ENCODE measurements at places on chromosomes 1 and 21. TPM values are rescaled to one million over a fixed set of nuclear protein-coding genes. Genes with fewer than 3 reads are reported as not detected.

DNA sequence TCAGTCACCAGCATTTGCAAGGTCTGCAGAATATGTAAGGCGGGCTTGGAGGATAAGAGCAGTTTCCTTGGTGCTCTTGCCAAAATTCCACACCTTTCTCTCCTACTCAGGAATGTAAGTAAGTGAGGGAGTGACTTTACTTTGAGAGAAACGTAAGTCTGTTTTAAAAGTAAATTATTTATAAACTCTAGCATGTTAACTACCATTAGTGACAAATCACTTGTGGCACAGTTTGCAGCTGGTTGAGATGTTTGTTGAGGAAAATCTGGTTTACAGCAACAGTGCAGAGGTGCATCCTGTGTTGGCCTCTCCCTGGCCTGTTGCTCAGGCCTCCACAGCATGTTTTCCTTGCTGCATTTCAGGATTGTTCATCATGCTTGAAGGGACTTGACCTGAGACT lies 8.5 kb downstream of the CGN start:
- peaks cover 10% of the 10 kb centered on the region for H3K36me3 ChIP-seq
- H3K27ac ChIP-seq: peak overlapping the region; percentile 90
- no peak for DNase-seq
- no peaks in the 10 kb centered on the region for H3K27me3 ChIP-seq
- peaks cover 28% of the 10 kb centered on the region for H3K4me1 ChIP-seq
- no peak overlapping the region for H3K4me3 ChIP-seq

DNA sequence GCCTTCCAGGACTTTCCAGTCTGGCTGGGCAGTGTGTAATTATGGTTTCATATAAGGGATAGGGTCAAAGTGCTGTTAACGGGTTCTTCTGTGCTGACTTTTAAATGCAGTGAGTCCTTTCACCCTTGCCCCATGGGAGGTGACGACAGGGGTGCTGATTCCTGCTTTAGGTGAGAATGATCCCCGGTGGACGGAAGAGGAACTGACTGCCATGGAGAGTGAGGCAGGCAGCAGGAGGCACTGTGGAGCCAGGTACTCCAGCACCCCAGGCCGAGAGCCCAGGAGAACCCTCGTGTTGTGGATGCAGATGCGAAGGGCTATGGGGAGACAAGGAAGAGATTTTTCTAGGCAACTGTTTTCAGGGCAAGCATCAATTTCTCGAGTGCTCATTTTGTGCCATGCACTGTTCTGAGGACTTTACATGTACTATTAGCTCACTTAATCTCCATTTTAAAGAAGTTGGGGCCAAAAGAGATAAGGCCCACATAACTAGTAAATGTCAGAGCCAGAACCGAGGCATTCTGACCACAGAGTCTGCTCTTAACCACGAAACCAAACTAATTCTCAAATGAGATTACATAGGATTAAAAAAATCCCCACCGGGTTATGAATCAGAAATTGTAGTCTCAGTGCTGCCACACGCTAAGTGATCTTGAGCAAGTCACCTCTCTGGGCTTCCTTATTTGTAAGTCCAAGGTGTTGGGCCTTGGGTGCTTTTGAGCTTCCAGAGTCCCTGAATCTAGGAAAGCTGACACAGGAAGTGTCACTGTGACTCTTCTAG lies 28.2 kb downstream of the STPG1 start:
- H3K36me3 ChIP-seq: peaks cover 10% of the 10 kb centered on the region
- no peak overlapping the region for H3K4me3 ChIP-seq
- H3K4me1 ChIP-seq: peaks cover 13% of the 10 kb centered on the region
- H3K27ac ChIP-seq: no peak overlapping the region
- H3K27me3 ChIP-seq: no peaks in the 10 kb centered on the region
- no peak for DNase-seq

DNA sequence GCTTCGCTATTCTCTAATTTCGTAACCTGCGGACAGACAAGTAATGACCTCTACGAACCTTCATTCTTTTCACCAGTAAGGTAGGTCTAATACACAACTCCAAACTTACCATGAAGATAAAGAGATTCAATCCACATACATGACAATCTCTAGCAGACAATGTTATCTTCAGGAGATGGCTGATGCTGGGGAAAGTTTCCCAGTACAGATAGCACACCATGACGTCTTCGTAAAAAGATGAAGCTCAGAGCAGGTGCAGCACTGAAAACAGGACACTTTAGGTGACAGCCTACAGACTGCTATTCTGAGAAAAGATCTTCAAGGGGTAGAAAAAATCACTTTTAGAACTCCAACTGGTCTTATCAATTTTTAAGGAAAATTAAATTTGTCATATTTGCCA lies 41.3 kb downstream of the ZNF281 start:
- peaks cover 23% of the 10 kb centered on the region for H3K4me1 ChIP-seq
- no peak overlapping the region for H3K4me3 ChIP-seq
- H3K27ac ChIP-seq: no peak overlapping the region
- no peaks in the 10 kb centered on the region for H3K27me3 ChIP-seq
- no peaks in the 10 kb centered on the region for H3K36me3 ChIP-seq

GRCh38 chr1:7690076-7690475 lies 81.0 kb upstream of the VAMP3 start:
- H3K27me3 ChIP-seq: peaks cover 66% of the 10 kb centered on the region
- DNase-seq: no peak
- H3K4me1 ChIP-seq: peaks cover 2% of the 10 kb centered on the region
- H3K36me3 ChIP-seq: no peaks in the 10 kb centered on the region
- H3K27ac ChIP-seq: no peak overlapping the region
- H3K4me3 ChIP-seq: no peak overlapping the region

- H3K27ac ChIP-seq: no peak overlapping the region
- H3K4me1 ChIP-seq: peaks cover 29% of the 10 kb centered on the region
- no peaks in the 10 kb centered on the region for H3K27me3 ChIP-seq
- no peak for DNase-seq
Observed at GRCh38 chr1:178273707-178274410, 180.0 kb downstream of the RASAL2 start.

DNA sequence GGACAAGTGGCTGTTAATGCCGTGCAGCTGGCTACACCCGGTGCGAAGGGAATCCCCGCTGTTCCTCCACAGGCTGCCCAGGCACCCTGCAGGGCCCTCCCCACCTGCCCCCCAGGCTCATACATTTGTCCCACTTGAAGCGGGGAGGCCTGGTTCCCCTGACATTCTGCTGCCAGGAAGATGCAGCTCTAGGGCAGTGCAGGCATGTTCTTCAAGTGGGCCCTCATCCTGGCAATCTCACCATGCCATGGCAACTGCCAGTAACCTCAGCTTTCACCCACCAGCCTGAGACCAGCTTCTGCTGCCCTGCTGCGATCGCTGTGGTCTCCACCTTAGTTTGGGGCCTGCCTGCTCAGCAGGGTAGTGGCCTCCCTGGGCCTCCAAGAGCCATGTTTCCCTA lies 151.9 kb upstream of the COL6A1 start:
- no peaks in the 10 kb centered on the region for H3K36me3 ChIP-seq
- DNase-seq: no peak
- H3K27me3 ChIP-seq: peaks cover 4% of the 10 kb centered on the region

DNA sequence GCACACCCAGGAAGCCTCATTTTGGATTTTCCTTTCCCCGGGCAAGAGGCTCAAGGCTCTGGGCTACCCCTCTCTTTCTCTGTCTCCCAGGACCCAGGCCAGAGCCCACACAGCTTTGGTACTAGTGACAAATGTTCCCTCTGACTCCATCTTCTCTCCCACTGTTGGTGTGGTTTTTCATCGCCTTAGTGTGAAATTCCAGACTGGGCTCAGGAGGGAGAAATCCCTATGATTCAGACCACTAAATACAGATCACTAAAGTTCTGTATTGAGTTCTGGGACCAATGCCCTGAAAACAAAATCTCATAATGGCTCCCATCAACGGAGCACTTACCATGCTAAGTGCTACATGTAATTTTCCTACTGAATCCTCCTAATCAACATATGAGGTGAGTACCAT lies 26.1 kb downstream of the IQGAP3 start:
- H3K4me3 ChIP-seq: no peak overlapping the region
- H3K27me3 ChIP-seq: no peaks in the 10 kb centered on the region
- peaks cover 7% of the 10 kb centered on the region for H3K4me1 ChIP-seq
- H3K27ac ChIP-seq: no peak overlapping the region
- H3K36me3 ChIP-seq: no peaks in the 10 kb centered on the region

DNA sequence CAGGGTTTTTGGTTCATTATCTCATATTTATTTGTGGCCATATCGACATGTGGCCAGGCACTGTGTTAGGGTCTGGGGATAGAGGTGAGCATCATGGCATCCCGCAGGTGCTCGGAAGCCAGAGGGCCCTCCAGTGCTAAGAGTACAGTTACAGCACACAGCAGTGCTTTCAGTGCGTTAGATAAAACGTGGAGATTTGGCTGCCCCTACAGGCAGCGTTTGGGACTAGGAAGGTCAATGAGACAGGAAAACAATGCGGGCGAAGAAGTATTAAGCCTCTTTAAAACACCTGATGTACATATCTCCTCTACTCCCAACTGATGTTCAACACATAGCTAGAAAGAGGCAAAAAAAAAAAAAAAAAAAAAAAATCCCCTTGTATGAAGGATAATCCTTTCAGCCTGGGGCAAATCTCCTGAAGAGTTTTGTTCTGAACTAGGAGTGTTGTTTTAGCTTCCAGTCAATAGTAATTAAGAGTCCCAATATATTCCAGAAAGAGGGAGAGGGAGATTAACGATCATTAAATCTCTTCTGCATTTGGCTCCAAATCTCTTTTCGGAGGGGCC lies 80.1 kb downstream of the CAPZB start:
- no peak overlapping the region for H3K4me3 ChIP-seq
- H3K27me3 ChIP-seq: no peaks in the 10 kb centered on the region
- DNase-seq: no peak
- H3K27ac ChIP-seq: peak overlapping the region; percentile 55
- H3K4me1 ChIP-seq: peaks cover 44% of the 10 kb centered on the region
- no peaks in the 10 kb centered on the region for H3K36me3 ChIP-seq

Gene TMPRSS15
- 1.4 TPM for total RNA-seq

Gene FBXO2
- total RNA-seq: 3.1 TPM

Gene OLFML3
- total RNA-seq: 118 TPM

Gene NSL1
- 26.1 TPM for total RNA-seq
